Activated naive CD4-positive, alpha-beta T cell treated with anti-CD3 and anti-CD28 coated beads for 36 hours (primary cell): ENCODE measurements at places on chromosomes 6 and 20.

DNA sequence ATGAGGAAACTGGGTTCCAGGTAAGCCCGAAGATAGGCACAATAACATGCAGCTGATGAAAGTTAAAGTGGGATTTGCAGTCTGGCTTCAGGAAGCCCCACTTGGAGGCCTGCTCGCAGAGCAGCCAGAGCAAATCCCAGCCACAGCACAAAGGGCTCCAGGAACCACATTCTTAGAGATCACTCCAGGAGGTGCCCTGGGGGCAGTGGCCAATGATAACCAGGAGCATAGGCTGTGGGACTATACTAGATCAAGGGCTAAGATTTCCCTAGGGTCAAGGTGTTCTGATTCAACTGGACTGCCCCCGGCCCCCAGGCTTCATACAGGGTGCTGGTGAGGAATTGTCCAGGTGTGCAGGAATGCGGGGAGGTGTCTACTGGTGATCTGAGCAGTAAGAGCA lies 133.9 kb upstream of the PTPRT start:
- DNase-seq: no peak

- DNase-seq: no peak
Observed at GRCh38 chr20:15140286-15140685, 802.9 kb upstream of the FLRT3 start.

- peak; percentile 51 for DNase-seq
Observed at GRCh38 chr6:118899948-118900347, 6.0 kb downstream of the ASF1A start.

DNA sequence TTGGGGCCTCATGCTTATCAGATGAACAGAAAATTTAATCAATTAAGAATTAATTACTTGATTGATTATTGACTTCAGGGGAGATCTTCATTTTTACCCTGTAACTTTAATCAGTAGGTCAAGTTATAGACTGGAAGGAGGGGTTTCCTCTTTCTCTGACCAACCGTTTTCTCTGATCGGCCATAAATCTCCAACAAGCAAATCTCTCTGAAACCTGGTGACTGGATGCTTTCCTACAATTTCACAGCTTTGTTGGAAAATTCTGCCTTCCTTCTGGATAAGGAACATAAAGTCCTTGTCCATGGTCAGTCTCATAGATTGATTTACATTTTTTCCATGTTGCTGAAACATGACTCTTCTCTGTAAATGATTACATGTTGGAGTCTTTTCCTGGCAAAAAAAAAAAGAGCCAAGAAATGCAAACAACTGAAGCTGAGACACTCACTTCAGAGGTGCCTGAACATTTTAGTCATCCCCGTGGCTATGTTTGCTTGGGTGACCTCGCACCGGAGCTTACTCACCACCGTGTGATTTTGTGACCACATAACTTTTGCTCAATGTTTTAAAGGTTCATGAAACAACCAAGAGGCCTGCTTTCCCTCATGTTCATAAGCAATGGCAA lies 31.0 kb downstream of the IRF4 start:
- peak; percentile 91 for DNase-seq

GRCh38 chr6:113578691-113579090 lies 278.5 kb upstream of the MARCKS start:
- no peak for DNase-seq

DNA sequence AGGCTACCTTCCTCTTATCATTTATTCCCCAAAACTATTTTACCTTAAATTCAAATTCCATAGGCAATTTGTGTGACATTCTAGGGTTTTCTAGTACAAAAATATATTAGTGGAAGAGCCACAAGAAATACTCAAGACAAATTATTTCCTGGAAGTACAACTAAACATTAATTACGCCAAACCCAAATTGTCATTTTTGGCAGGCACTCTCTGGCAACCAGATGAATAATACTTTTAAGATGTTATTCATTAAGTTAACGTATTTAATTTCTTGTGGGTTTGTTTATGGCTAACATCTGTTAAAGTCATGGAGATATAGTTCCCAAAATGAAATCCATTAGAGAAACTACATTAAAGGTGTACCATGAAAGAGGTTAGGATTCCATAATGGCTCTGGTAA lies 40.5 kb downstream of the HMGN3 start:
- no peak for DNase-seq

DNA sequence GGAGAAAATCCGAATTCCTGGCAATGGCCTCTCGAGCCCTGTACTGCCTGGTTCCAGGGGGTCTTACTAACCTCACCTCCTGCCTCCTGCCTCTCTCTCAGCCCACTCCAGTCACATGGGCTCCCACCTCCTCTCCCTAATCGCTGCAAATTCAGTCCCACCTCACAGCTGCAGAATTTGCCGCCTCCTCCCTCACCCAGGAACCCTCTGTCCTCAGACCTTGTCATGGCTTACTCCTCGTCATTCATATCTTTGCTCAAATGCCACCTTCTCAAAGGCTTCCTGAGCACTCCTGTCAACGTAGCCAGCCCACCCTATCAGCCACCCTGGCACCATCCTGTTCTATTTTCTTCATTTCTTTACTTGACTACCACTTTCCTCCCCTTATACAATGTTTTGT lies 89.0 kb downstream of the SLC2A10 start:
- no peak for DNase-seq

- DNase-seq: no peak
Observed at GRCh38 chr20:24942679-24943078, 6.4 kb upstream of the CST7 start.

- DNase-seq: no peak
Observed at GRCh38 chr6:42255050-42255449, 37.4 kb upstream of the MRPS10 start.

DNA sequence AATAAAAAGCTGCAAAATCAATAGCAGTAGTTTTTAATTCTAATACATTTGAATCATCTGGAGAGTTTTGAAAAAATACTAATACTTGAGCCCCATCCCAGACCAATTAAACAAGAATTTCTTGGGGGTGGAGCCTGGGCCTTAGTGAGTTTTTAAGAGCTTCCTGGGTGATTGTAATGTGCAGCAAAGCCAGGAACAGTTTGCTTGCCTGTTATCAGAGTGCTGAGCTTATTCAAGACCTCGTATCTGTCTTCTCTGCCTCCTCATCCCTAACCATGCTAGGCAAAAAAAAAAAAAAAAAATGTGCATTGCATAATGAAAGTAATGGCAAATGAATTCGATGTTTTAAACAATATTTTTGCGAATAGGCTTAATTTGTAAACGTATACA lies 36.4 kb upstream of the MYB start:
- DNase-seq: no peak

GRCh38 chr20:55919956-55920355 lies 85.4 kb downstream of the CBLN4 start:
- no peak for DNase-seq

GRCh38 chr20:50533061-50533460 lies 22.9 kb downstream of the PTPN1 start:
- no peak for DNase-seq

DNA sequence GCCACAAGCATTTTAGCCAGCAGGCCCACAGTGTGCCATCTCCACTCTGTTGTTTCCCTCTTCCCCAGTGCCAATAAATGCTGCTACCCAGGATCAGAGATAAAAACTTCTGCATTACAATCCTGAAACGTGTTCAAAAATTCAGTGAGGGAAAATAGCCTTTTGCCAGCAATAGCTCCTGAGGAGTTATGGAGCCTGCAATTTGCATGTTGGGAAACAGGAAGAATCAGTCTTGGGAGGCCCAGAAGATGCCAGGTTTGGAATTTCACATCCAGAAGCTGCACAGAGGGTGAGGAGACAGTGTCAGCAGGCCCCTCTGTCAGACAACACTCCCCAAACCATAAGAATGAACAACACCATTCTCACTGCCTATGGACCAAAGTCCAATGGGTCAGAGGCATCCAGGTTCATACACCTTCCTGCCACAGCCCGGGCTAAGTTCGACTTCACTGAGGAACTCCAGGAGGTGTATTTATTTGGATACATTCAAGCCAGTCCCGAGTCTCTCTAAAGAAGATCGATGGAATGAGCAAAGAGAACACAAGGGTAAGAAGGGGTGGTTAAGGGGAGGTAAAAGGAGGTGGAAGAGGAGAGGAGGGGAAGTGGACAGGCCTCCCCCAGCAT lies 20.8 kb downstream of the RRBP1 start:
- no peak for DNase-seq

- DNase-seq: no peak
Observed at GRCh38 chr6:45689926-45690615, 312.3 kb upstream of the SUPT3H start.

DNA sequence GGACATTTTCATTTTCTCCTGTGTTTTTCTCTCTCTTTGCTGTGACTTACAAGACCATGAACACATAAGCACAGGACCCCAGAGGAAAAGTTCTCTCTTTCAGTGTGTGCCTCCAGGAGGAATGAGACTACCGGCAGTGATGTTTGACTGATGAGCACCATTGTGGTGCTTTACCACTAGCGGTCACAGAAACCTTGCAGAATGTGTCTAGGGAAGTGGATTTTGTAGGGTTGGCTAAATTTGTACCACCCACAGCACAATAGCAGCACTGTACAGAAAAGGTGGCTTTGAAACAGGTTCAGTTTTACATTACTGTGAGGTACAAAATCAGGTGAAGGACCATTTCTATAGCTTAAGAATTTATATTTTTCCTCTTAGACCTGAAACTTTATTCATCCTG lies 301.9 kb upstream of the SUPT3H start:
- no peak for DNase-seq

GRCh38 chr20:59821788-59822187 lies 111.6 kb downstream of the SYCP2 start:
- DNase-seq: no peak

- peak; percentile 34 for DNase-seq
Observed at GRCh38 chr20:3011752-3012151, 31.7 kb upstream of the GNRH2 start.
